NCI-H1105 treated with DMSO at 0.1 percent for 48 hours (cell line): ENCODE measurements at places on chromosomes 6 and 20.

GRCh38 chr6:7467007-7467897 is 74.2 kb upstream of the DSP start:
- DNase-seq = no peak

GRCh38 chr6:131163886-131164285 is 28.6 kb downstream of the AKAP7 start:
- DNase-seq = no peak

- DNase-seq = no peak
Measured at GRCh38 chr20:62282877-62283503, 19.8 kb upstream of the ADRM1 start.

DNA sequence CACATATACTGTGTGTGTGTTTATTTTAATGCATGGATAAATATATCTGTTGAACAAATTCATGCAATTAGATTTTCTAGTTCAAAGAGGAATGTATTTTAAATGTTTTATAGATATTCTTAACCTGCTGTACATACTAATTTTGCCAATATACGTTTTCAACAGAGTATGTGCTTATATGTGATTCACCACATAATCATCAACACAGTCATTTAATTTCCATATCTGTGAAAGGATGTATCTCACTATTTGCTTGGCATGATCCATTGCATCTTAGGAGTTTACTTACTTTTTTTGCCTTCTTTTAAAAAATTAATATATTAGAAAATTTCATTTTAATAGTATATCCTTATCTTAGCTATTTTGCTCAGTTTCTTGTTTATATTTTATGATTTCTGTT is 902.3 kb upstream of the CITED2 start:
- no peak for DNase-seq

DNA sequence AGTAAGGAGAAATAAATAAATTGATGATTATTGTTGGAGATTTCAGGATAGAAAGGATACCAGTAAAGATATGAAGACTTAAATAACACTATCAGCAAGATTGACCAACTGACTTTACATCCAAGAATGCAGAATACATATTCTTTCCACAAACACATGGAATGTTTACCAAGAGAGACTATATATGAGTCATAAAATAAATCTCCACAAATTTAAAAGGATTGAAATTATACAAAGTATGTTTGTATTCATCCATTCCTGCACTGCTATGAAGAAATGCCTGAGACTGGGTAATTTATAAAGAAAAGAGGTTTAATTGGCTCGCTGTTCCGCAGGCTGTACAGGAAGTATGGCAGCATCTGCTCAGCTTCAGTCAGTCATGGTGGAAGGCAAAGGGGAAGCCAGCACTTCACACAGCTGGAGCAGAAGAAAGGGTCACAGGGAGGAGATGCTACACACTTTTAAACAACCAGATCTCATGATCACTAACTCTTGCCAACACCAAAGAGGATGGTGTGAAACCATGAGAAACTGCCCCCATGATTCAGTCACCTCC is 56.7 kb upstream of the TNFRSF21 start:
- no peak for DNase-seq

- DNase-seq = no peak
Measured at GRCh38 chr6:39218868-39219567, 10.3 kb downstream of the KCNK5 start.

- DNase-seq = no peak
Measured at GRCh38 chr20:21862956-21863355, 157.5 kb downstream of the PAX1 start.

DNA sequence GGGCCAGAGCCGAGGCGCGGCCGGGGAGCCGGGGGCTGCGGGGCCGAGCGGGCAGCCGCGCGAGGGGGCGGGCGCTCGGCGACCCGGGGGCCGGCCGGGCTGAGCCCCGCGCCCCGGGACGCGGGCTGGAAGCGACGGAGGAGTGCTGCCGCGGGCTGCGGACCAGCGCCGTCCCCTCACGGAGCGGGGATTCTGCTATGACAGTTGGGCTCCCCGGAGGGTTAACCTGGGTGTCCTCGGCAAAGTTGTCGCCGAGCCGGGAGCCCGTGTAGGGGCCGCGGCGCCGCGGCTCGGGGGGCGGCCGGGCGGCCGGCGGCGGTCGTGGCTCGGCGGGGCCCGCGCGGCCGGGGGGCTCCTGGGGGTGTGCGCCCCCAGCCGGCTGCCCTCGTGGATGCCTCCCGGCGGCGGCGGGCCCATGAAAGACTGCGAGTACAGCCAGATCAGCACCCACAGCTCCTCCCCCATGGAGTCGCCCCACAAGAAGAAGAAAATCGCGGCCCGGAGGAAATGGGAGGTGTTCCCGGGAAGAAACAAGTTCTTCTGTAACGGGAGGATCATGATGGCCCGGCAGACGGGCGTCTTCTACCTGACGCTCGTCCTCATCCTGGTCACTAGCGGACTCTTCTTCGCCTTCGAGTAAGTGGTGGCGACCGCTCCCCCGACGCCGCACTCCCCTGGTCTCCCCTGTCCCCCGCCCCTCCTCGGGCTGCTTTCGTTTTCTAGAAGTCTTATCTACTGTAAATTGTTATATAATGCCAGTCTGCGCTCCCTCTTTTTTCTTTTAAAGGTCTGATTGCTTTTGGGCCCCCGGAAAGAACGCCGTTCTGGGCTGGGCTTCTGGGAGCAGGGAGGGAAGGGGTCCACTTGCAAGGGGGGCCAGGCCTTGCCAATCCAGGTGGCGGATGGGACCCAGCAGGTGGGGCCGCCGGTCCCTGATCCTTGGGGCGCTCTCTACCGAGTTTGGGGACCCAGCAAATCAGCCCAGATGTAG is 936 bp downstream of the ZDHHC14 start:
- DNase-seq = peak; percentile 46

- peak; percentile 36 for DNase-seq
Measured at GRCh38 chr6:31701666-31702404, 1.3 kb downstream of the ABHD16A start.

DNA sequence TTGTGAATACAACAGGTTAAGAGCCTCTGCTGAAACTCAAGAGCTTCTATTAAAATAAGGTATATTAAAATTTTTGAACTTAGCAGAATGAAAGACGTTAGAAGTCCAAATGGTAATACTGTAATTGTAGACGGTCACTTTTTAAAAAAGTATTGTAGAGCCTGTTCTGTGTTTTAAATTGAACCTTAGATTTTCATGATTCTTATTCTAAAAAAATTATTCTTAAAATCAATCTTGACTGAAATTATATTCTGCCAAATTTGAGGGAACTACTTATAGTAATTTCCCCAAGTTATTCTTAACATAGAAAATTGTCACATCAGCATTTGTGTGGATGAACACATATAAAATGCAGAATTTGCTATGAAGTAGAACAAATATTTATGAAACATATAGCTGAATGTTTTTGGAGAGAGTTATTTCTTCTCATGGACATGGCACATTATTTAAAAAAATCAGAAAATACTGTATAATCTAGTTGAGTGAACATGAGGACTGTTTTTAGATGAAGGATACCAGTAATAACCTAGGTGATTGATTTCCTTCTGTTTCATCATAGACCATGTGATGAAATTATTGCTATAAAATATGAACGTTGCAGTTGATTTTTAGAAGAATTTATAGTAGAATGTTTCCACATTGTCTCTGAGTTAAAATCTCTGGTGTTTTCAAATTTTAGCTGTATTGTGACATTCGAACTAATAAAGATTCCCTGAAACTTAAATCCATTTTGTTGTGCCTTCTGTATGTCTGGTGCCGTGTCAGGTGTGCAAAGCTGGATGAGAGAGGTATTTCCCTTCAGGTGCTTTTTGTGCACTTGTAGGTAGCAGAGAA is 2.8 kb downstream of the TBPL1 start:
- DNase-seq = no peak

DNA sequence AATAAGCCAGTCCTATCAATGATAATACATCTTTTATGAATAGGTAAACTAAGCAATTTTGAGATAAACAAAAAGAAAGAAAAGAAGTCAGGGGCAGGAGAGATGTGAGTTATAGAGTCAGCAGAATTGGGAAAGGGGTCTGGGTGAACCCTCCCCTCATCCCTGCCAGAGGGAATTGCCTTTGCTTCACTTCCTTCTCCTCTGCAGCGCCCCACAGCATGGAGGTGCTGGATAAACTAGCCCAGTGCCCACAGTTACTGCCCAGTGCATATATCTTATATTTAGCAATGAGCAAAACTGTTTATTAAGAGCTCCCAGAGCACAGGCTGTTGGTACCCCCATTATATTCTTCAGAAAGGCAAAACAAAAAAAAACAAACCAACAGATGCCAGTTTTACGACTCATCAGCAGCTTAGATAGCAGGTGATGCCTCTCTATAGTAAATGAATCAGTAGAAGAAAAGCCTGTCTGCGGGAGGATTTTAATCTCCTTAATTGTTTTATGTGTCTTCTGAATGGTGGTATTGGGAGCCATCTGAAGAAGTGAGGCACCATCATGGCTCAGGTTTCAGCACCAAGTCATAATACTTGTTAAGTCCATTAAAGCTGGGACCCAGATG is 419.2 kb downstream of the EPM2A start:
- DNase-seq = no peak
